ENCODE measurements at places on chromosomes 11 and 22.

DNA sequence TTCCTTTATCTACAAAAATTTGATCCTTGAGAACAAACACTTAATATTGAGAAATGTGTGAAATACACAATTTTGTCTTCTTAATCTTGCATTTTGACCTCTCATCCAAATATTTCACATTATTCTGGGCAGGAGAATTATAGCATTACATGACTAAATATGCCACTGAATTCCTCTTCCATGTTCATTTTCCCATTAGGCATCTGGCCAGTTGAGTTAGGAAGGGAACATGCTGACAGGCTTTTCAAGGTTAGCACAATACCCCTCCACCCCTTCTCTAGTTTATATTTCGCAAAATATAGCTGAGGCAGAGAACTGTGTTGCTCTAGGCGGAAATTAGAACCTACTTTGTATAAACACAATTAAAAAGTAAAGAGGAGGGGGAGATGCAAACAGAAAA is 271.7 kb upstream of the ZC3H12C start:
- DNase-seq, result no peak

- DNase-seq, result no peak
These were observed 490.5 kb upstream of the RAG2 start for GRCh38 chr11:37088573-37088910.

DNA sequence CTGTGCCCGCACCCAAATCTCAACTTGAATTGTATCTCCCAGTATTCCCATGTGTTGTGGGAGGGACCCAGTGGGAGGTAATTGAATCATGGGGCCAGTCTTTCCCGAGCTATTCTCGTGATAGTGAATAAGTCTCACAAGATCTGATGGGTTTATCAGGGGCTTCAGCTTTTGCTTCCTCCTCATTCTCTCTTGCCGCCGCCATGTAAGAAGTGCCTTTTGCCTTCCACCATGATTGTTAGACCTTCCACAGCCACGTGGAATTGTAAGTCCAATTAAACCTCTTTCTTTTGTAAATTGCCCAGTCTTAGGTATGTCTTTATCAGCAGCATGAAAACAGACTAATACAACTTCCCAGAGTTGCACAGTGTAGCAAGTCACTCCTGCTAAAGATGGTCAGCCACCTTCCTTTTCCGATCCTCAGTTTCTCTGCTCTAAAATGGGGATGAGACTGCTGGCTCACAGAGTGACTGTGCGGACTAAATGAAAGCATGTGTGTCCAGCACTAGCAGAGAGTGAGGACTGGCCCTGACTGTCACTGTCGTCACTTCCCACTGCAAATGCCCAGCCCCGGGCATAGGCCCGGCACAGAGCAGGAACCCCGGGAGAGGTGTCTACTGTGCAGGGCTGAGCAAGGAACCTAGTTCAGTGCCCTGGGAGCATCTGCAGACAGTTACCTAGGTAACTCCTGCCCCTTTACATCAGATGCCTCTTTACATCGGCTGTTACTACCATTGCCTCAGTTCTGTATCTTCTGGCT is 9.5 kb downstream of the TSKU start:
- DNase-seq, result no peak

GRCh38 chr11:86101493-86101892 is 32.6 kb upstream of the PICALM start:
- DNase-seq, result no peak

- no peak for DNase-seq
These were observed 395.1 kb downstream of the MN1 start for GRCh38 chr22:27406389-27406861.

DNA sequence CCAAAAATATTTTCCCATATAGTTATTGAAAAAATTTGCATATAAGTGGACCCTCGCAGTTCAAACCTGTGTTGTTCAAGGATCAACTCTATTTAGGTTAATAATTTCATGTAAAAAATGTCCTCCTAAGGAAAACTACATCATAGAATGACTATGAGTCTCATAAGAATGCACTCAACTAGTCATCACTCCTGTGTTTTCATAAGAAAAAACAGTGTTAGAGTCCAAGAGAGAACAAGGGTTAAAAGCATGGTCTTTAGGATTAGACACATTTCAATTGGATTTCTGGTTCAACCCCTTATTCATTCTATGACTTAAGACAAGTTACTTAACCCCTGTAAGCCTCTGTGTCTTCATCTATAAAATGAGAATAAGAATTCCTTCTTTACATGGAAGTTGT is 5.1 kb downstream of the PARVA start:
- DNase-seq, result no peak

DNA sequence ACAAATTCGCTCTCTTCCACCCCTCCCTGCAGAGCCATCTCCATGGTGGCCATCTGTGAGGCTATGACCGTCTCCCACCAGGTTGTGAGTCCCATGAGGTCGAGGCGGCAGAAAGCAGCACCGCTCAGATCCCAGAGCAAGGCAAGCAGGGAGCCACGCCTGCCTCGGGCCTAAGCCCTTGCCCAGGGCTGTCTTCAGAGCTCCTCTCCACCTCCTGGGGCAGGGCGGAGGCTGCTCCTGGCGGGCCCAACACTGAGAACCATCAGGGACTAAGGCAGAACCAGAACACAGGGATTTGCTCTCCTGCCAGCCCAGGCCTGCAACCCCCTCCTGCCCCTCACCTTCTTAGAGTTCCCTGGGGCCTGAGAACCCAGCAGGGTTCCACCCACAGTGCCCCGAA is 80.9 kb upstream of the WNT11 start:
- no peak for DNase-seq

DNA sequence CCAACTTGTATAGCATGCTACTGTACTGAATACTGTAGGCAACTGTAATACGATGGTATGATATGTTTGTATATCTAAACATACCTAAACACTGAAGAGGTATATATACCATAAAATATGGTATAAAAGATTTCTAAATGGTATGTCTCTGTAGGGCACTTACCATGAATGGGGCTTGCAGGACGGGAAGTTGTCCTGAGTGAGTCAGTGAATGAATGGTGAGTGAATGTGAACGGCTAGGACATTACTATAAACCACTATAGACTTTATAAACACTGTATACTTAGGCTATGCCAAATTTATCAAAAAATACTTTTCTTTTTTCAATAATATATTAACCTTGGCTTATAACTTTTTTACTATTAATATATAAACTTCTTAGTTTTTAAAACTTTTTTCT is 66.8 kb downstream of the ZC3H12C start:
- no peak for DNase-seq

GRCh38 chr11:36131721-36132397 is 157.4 kb downstream of the COMMD9 start:
- peak; percentile 48 for DNase-seq

DNA sequence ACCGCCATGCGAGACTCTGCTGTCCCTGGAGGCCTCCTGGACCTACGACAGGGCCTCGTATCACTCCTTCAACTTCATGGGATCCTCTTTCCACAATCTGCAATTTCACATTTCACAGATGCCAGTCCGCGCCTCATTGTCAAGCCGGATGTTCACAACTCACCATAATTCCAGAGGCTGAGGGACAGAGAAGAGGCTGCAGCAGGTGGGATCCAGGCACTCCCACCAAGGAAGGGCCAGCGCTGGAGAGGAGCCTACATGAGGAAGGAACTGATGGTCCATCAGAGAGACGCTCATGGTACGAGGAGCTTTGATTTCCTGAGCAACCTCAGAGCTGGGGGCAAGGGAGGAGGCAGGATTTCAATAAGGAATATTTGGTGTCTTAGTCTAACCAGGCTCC is 495.0 kb downstream of the BRD1 start:
- no peak for DNase-seq

GRCh38 chr11:8932564-8933180 is at the start of gene C11orf16:
C11orf16 (minus strand) TSS chr11:8932947; CDS start chr11:8932308, 639 bp downstream.
- DNase-seq, result no peak

- DNase-seq, result no peak
These were observed 6.2 kb downstream of the TPBGL start for GRCh38 chr11:75246671-75247350.

DNA sequence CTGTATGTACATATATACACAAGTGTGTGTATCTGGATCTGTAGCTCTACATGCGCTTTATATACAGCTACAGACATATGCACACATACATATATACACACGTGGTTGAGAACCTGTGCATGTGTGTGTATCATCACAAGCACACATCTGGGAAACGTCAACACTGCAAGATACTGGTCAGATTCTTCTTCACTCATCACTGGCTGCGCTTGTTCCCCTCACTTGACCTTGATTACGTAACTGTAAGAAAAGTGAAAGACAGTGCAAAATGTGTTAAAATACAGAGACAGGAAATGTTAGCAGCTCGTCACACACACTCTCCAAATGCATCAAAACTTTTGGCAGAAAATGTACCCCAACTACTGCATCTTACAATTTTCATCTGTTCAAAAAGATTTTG is 51.9 kb upstream of the MN1 start:
- peak; percentile 55 for DNase-seq

DNA sequence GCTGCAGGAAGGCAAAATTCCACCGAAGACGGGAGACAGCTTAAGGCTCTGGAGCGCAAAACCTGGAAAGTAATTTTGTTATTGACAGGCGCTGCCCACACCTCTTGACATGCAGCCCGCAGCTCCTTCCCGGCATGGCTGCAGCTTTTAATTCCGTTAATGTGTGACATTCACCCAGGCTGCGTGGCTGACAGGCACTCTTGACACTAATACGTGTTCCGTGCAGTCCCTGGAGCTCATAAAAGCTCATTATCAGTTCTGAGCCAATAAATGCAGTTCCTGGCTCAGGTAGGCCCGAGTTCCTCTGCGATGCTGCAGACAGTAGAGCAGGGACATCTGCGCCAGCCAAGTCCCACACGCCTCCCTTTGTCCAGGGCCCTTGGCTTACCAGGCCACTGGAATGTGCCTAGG is 34.8 kb downstream of the TSPAN18 start:
- DNase-seq, result no peak

GRCh38 chr22:37951305-37951704 is 2.1 kb downstream of the C22orf23 start:
- no peak for DNase-seq

DNA sequence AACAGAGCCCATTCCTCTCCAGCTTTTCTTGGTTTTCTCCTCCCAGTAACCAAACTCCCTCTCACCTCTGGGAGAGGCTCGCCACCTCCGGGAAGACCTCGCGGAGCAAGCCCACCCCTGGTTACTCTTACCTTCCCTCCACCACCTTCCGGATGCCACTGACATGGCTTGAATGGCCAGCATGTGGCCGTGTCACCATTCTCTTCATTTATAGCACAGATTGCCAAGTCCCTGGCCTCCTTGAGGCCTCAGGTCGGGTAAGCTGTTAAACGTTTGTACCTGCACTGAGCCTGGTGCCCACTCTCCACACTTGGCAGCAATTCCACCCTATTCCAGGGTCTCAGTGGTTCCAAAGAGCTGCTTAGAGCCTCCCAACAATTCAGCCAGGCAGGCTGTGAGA is 8.0 kb upstream of the FXYD2 start:
- DNase-seq, result no peak

GRCh38 chr11:98565311-98565710 is 455.4 kb upstream of the CNTN5 start:
- no peak for DNase-seq

All from inflammatory macrophage treated with lipopolysaccharide for 4 hours (primary cell).